SHP77 treated with DMSO at 0.1 percent for 48 hours (cell line): ENCODE measurements at places on chromosomes 16 and 17.

DNA sequence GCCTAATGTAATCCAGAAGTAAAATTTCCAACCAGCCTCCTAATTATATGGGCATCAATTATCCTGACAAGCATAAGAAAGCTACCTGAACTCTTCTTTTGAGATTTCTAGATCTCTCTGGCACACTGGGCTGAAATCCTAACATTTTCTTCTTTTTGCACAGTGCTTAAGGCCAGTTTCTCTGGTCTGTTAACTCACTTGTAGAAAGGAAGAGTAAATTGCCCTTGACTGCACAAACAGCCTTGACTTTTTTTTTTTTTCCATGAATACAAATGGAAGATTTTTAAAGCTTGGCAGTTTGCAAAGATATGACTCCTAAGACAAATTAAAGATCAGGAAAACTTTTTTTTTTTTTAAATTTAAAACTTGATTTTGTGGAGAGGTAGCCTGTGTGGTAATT lies 291.2 kb upstream of the MON1B start:
- DNase-seq, result no peak

GRCh38 chr17:3543453-3543852 lies 14.2 kb downstream of the TRPV3 start:
- no peak for DNase-seq

GRCh38 chr16:57042157-57043111 lies 49.9 kb upstream of the CPNE2 start:
- DNase-seq, result no peak

DNA sequence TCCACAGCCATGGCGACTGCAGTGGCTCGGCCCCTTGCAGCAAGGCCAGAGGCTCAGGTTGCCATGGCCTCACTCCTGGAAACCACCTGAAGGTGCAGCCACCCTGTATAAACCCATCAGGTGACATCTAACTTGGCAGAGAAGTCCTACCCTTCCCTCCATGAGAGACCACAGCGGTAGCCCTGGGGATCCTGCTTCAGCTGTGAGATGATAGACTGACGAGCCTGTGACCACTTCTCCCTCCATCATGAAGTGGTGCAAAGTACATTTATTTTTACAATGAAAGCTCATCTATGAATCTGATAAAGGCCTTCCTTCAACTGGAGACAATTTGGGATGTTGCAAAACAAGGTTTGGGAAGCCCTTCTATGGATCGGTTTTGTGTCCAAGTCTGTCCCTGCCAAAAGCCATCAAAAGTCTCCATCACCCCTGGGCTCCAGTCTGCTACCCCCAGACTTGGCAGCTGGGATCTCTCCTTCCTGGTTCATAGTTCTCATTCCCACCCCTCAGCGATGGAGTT lies 1.8 kb downstream of the ZACN start:
- DNase-seq, result no peak

GRCh38 chr16:50585331-50585776 lies 37.2 kb downstream of the NKD1 start:
- DNase-seq, result no peak
